Kidney tubule cell (primary cell): ENCODE measurements at places on chromosomes 6 and 20.
A peak's percentile ranks its signal among the peaks of the same experiment; 100 is the strongest.

DNA sequence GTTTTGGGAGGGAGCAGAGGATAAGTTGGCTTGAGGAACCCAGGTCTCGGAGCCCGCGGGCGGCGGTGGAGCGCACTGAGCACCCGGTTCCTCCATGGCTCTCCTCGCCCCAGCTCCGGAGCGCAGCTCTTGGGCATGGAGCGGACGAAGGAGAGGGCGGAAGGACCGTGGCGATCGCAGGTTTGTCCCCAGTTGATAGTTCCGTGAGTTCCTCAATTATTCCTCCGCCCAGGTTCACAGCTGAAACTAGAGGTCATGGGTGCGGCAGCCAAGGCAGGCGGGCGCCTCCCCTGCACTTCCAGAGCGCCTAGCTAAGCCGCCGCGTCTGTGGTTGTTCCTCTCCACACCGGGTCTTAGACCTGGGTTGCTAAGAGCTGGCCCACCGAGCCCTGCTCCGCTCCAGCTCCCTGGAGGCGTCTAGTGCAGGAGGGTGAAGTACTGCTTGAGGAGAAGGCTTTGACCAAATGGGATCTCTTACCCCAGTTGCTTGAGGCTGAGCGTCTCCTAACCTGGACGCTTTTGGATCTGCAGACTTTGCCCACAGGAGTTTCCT lies at the start of gene HTR1B:
TSS of gene HTR1B (minus strand) at position 184 of the 553 bp plus-strand sequence. CDS start at position 96, 88 bp downstream.
- DNase-seq: peak; percentile 32

DNA sequence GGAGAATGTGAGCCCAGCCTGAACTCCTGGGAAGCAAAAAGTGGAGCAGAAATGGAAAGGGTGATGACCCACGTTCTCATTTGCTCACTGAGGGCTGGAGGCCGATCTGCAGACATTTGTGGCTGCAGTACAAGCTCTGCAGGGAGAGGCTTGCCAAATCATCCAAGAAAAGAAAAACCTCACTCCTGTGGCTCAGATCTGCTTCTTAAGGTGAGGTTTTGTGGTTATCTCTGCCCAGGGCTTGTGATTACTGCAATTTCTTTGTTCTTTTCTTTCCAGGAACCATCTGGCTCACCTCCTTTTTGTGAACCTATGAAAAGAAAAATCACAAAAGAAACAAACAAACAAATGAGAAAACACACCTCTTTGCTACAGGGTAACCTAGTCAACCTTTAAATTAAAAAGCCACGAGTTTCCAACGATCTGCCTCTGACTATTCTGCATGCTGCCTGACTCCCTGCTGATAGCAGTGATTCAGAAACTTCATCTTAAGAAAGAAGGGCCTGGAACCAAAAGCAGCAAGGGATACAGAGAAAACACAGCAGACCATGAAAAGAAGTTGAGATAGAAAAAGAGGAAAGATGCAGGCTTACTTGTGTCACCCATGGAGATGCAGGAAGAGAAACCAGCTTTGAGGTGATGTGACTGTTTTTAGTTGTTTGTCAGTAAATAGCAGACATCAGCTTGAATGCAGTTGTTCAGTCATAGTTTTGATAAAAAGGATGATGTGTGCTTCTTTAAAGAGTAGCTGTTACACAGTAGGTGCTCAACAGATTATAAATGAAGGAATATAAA lies 165.1 kb downstream of the LMBRD1 start:
- DNase-seq: no peak

DNA sequence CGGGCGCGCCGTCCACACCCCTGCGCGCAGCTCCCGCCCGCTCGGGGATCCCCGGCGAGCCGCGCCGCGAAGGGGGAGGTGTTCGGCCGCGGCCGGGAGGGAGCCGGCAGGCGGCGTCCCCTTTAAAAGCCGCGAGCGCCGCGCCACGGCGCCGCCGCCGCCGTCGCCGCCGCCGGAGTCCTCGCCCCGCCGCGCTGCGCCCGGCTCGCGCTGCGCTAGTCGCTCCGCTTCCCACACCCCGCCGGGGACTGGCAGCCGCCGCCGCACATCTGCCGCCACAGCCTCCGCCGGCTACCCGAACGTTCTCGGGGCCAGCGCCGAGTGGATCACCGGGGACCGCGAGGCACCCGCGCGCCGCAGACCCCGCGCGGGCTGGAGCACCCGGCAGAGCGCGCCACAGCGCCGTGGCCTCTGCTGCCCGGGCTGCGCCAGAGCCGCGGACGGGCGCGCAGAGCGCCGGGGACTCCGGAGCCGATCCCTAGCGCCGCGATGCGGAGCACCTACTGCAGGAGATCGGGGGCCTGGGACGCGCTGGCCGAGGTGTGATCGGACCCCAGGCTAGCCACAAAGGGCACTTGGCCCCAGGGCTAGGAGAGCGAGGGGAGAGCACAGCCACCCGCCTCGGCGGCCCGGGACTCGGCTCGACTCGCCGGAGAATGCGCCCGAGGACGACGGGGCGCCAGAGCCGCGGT lies at the start of gene BMP2:
TSS of gene BMP2 (plus strand) at position 151 of the 692 bp plus-strand sequence. CDS start 2,441 bp downstream, outside the sequence.
- DNase-seq: peak; percentile 83

- DNase-seq: peak; percentile 98
Observed at GRCh38 chr20:38152621-38153221, 12.3 kb downstream of the TGM2 start.

DNA sequence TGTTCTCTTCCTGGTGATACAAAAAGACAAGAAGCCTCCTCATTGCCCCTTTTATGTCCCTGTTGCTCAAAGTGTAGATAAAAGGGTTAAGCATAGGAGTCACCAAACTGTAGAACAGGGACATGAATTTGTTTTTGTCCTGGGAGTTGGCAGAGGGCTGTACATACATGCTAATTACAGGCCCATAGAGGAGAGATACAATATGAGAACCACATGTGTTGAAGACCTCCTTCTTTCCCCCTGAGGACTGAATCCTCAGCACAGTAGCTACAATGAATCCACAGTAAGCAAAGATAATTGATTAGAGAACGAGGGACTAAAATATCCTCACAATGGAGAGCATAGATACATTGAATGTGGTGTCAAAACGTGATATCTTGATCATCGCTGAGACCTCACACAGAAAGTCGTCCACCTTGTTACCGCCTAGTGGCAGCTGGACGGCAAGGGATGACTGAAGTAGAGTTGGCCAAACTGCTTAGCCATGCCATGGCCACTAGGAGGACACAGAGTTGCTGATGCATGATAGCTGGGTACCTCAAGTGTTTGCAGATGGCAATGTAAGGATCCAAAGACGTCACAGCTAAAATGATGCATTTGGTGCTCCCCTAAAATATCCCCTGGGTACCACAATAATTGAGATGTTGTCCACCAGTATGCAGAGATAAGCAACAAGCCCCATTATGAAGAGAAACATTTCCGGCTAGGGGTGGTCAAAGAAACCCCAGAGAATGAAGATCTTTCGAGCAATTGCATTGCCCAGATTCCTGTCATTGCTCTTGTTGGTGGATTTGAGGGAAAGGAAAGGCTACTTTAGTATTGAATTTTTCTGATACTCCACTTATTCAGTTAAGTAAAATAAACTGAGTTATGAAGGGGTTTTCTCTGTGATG lies 15.0 kb downstream of the OR2B3 start:
- DNase-seq: peak; percentile 51

- DNase-seq: peak; percentile 72
Observed at GRCh38 chr6:15062516-15063252, 183.2 kb upstream of the JARID2 start.

GRCh38 chr6:131136021-131136786 lies 937 bp downstream of the AKAP7 start:
- no peak for DNase-seq

- peak; percentile 37 for DNase-seq
Observed at GRCh38 chr6:6546318-6547109, 42.0 kb upstream of the LY86 start.

DNA sequence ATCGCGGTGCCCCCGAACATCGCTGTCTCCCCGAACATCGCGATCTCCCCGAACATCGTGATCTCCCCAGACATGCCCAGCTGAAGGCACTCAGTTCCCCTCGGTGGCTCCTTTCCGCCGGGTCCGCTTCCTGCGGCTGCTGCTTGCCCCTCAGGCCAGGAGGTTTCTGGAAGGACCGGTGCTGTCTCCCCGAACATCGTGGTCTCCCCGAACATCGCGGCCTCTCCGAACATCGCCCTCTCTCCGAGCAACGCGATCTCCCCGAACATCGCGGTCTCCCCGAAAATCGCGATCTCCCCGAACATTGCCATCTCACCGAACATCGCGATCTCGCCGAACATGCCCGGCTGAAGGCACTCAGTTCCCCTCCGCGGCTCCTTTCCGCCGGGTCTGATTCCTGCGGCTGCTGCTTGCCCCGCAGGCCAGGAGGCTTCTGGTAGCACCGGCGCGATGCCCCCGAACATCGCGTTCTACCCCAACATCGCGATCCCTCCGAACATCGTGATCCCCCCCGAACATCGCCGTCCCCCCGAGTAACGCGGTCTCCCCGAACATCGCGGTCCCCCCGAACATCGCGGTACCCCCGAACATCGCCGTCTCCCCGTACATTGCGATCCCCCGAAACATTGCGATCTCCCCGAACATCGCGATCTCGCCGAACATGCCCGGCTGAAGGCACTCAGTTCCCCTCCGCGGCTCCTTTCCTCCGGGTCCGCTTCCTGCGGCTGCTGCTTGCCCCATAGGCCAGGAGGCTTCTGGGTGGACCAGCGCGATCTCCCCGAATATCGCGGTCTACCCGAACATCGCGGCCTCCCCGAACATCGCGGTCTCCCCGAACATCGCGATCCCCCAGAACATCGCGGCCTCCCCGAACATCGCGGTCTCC lies 808 bp downstream of the ULBP1 start:
- no peak for DNase-seq

GRCh38 chr20:35395728-35396127 lies 16.0 kb downstream of the UQCC1 start:
- DNase-seq: peak; percentile 39

DNA sequence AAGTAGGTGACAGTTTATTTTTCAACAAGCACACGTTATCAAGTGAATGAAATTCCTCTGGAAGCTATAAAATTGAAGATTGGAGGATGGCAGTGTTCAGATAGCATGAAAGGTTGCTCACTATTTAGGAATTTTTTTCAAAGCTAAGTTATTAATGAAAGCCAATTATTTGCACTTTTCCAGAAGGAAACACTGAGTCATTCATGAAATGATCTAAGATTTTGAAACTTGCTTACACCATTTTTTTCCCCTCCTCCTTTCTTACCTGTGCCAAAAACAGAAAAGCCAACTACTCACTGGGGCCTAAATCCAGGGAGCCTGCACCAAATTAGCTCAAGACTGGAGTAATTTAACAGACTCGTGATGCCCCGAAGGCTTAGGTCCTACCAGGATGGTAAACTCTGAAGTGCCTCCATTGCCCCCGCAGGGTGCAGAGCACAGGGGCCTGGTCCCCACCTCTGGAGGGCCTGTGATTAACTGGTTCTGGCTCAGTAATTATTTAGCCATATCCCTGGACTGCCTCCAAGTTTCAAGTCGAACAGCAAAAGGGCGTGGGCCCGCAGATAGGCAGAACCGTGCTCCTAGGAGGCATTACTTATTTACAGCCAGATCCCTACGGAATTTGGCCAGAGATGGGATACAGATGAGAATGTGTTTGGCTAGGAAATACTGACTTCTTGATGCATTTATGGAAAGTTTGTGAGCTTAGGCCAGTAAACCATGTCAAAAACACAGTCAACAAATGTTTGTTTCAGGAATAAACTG lies 28.0 kb upstream of the ZNF217 start:
- peak; percentile 99 for DNase-seq

DNA sequence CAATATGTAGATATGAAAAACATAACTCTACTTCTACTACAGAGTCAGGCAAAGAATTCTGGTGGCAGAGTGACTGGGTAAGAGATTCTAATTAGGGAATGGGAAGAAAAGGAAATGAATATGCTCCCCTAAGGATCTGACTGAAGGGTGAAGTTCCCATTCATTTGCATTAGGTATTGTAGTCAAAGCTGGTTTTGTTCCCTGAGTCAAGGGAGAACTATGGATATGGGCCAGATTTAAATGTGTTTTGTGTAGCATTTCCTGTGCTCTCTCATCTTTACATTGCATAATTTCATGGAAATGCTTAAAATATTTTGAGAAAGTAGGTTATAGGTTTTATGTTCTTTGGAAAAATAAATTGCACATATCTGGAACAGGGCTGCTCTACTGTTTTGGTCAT lies 299.7 kb downstream of the BTBD3 start:
- DNase-seq: no peak

GRCh38 chr20:43398676-43399324 lies 58.9 kb upstream of the SRSF6 start:
- no peak for DNase-seq

DNA sequence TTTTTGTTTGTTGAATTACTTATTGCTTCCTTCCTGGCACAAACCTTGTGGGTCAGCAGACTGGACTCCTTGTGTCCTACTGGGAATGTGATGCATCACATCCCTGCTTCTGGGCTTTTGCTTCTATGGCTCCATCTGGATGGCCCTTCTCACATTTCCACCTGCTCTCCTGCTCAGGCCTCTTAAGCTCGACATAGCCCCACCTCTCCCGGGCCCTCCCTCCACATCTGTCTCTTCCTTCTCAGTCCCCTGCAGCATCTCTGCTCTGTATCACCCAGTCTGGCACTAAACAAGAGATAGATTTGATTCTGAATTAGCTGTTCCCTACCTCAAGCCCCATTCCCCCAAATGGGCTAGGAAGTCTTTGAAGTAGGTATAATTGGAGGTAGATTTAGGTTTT lies 356.8 kb downstream of the DHX35 start:
- no peak for DNase-seq

DNA sequence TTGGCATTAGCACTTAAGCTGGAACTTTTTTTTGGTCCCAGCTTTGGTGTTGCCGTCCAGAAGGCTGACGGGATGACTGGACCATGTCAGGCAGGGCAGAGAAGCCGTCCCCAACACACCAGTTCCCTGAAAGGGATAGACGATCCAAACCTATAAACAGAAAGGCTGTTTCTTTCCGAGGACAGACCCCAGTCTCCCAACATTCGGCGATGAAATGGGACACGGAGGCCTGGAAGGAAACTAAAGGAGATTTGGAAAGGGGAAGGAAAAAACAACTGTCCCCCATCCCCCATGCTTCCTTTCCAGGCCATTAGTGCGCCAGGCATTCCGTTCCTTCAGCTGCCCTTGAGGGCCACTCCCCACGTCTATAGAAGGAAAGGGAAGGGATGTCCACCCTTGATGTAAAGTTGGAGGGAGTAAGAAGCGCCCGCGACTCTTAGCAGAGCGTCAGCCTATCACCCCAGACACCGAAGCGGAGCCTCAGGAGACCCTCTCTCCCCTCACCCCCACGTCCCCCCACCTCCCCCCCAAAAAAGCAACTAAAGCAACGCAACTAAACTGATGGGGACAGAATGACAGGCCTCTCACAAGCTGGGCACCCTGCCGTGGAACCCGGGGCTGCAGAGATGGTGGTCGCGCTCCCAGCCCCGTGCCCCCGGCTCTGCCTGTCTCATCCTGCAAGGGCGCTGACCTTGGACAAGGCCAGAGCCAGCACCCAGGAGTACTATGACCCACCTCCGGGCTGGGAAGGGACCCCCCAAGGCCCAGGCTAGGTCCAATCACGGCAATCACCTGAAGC lies 638 bp downstream of the BLCAP start:
- DNase-seq: peak; percentile 43

GRCh38 chr20:43723186-43723585 lies 3.6 kb downstream of the GTSF1L start:
- no peak for DNase-seq

DNA sequence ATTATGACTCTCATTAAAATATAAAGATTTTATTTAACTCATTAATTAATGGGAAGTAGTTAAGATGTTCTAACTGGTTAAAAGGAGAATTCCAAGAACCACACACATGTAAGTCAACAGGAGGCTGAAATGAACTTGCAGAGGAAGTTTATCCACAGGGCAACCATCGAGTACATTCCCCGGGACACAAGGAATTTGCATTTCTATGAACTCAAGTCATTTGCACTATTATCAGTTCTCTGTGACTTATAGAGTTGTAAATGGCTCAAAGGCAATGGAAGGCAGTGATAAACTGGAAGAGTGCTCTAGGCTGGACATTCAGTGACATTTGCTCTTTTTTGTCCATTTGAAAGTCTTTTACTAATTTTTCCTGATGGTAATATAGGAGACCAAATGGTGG lies 97.4 kb downstream of the SNX5 start:
- no peak for DNase-seq
